Activated T-cell treated with anti-CD3 and anti-CD28 coated beads, Interleukin-2, amount 50 U/mL, for 72 hours (primary cell): ENCODE measurements at places on chromosomes 3 and 15. TPM values are rescaled to one million over a fixed set of nuclear protein-coding genes. Genes with fewer than 3 reads are reported as not detected.

DNA sequence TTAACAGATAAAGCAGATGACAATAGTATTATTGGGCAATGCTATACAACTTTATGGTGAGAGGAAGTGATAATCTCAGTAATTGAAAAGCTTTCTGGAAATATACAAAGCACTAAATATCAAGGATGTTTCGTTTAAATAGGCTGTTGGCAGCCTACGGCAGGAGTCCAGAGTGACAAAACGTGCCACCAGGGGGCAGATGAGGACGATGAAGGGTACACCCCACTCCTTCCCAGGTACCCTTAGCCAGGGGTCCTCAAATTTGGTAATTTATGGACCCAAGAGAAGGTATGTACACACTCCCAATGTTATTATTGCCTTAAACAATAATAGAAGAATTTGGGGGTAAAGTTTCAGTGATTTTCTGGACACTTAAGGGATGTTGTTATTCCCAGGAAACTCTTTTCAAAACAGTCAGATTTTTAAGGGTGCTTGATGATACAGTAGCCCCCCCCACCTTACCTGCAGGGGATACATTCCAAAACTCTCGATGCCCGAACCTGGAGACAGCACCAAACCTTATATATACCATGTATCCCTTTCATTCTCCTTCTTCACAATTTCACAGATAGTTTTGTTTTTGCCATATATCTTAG lies 1.4 kb upstream of the MAGEL2 start:
- DNase-seq, result peak; percentile 39

The GMNC gene
- total RNA-seq, result not detected

DNA sequence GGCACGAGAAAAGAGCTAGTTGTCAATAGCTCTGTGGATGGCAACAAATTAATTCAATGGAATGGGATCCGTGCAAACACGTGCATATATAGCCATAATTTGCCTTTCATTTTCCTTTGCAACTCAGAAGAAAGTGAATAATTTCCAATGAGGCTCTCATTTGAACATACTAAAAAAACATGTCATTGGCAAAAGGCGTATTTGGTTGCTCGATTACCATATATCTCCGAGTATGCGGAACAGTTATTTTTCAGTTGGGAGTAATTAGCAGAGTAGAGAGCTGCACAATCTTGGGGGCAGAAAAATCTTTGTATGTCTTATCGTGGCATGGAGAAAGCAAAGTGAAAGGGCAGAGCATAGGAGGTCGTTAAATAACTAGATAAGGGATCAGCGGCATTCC lies 257.4 kb downstream of the SV2B start:
- no peak for DNase-seq

GRCh38 chr15:83166218-83166617 lies 41.4 kb downstream of the HDGFL3 start:
- no peak for DNase-seq

DNA sequence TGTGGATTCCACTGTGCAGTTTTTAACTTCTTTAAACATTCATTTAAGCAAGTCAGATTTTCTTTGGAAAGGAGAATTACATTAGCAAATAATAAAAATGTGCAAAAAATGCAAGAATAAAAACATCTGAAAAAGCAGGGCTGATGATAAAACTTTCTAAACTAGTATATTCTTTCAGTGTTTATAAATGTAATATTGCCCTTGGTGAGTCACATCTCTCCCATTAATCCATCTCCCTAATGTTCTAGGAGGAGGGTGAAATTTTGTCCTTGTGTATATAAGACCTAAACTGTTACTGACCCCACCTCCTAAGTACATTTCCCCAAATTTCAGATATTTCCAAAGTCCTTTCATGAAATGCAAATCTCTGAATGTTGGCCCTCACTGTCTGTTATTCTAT lies 28.5 kb upstream of the DCUN1D1 start:
- no peak for DNase-seq

GRCh38 chr3:17355591-17355990 lies 386.8 kb downstream of the TBC1D5 start:
- DNase-seq, result no peak

The ST8SIA2 gene
- total RNA-seq, result not detected

GRCh38 chr3:47849699-47850563 lies 47.0 kb downstream of the DHX30 start:
- DNase-seq, result no peak

The ATP2B2 gene
- total RNA-seq, result not detected

The SI gene
- total RNA-seq, result not detected

DNA sequence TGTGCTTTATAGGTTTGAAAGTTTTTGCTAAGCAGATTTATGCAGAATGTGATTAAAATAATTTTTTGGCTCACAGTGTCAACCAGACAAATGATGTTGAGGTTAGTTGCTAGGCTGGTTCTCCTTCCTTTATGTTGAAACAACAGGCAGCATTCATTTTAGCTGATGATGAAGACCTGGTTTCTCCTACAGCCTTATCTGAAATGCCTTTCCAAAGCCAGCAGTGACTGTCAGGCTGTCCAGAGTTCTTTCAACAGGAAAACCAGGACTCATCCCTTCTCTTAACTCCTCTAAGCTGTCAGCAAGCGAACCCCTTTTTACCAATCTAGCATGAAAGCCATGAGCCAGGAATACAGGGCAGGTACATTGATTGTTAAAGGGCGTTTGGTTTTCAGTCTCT lies 84.1 kb downstream of the ZNF609 start:
- DNase-seq, result no peak

DNA sequence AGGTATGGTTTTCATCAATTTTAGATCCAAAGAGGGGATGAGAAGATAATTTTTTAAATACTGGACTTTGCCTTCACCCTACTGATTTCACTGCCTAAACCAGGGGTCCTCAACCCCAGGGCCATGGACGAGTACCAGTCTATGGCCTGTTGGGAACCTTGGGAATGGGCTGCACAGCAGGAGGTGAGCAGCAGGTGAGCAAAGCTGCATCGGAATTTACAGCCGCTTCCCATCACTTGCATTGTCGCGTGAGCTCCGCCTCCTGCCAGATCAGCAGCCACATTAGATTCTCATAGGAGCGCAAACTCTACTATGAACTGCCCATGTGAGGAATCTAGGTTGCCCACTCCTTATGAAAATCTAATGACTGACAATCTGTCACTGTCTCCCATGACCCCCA lies 76.3 kb upstream of the TTBK2 start:
- no peak for DNase-seq

The PYGO1 gene
- not detected for total RNA-seq

DNA sequence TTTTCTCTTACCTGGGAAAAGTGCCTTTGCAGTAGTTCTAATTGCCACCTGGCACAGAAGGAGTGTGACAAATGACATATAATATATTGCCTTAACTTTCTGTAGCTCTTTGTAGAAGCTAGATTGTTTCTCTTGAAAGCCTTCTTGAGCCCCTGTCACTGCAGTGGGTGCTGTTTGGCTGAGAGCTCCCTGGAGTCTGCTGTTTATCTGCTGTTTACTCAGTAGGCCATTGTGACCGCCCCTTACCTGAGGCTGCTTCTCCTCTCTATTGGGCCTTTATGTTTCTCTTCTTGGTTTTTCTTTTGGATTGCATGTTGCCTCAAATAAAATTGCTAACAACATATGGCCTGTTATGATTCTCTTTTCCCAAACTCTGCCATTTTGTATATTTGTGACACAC lies 16.7 kb downstream of the MAP2K5 start:
- no peak for DNase-seq

DNA sequence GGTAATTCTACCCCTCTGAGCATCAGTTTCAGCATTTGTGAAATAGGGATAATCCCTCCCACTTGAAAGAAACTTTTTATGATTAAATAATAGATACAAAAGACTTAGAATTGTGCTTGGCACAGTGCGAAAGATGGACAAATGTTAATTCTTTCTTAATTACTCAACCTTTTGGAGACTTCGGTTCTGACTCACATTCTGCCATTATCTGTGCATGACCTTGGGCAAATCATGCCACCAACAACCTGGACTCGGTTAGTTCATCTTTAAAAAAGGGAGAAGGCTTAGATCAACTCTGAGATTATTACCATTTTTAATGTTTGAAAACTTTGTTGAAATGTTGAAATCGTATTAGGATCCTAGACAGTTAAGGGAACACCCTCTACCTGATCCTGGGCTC lies 40.6 kb upstream of the POLR2M start:
- no peak for DNase-seq

GRCh38 chr3:126415661-126416591 lies 21.2 kb downstream of the CFAP100 start:
- DNase-seq, result no peak

The LEKR1 gene
- total RNA-seq, result 1.0 TPM

- DNase-seq, result no peak
Measured at GRCh38 chr3:97479740-97480139, 284.8 kb upstream of the ARL6 start.

DNA sequence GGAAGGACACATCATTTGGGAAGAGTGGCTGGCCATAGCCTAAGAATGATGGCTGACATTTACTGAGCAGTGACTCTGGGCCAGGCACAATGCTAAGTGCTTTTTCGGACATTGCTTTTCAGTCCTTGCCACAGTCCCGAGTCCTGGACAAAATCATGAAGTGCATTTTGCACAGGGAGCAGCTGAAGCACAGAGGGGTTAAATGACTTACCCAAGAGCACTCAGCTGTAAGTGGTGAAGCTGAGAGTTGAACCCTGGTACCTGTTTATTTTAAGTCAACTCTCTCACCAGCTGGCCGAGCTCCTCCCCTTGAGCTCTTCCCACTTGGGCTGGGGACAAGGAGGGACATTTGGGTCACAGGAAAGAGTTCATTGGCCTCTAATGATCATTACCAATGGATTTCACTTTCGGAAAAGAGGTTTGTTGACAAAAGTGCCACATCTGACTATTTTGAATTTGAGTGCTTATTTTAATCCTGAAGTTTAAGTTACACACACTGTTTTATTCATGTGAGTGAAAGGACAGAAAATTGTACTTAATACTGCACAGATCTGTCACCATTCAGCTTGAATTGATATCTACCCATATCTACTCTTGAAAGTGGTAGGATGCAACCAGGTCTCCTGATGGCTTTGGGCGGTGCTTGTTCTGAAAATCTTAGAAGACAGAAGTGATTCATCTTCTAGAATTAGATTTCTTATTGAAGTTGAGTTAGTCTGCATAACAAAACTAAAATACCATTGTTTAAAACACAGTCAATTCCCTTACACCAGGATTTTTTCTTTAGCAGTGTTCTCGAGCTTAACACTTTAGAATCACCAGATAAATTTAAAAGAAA lies 368.7 kb upstream of the PROK2 start:
- DNase-seq, result no peak

- DNase-seq, result no peak
Measured at GRCh38 chr3:126679831-126680666, 24.0 kb upstream of the CHCHD6 start.

The APOD gene
- total RNA-seq, result 4.3 TPM

DNA sequence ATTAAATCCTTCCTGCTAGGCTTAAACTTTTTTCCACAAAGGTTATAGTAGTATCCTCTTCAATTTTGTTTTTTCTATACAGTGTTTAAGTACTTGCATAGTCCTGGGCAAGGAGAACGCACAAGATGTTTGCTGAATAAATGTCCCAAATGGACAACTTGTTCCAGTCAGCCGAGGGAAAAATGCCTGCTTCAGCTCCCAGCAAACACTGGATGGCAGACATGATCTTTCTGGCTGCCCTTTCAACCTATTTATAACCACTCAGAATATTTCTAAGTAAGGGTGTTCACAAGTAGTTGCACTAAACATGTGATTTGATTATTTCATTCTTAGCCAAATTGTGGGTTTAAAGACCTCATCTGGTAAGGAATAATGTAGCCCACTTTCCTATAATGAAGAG lies 29.8 kb downstream of the GNB4 start:
- DNase-seq, result no peak

GRCh38 chr15:83225449-83225848 lies 17.8 kb upstream of the HDGFL3 start:
- DNase-seq, result no peak

DNA sequence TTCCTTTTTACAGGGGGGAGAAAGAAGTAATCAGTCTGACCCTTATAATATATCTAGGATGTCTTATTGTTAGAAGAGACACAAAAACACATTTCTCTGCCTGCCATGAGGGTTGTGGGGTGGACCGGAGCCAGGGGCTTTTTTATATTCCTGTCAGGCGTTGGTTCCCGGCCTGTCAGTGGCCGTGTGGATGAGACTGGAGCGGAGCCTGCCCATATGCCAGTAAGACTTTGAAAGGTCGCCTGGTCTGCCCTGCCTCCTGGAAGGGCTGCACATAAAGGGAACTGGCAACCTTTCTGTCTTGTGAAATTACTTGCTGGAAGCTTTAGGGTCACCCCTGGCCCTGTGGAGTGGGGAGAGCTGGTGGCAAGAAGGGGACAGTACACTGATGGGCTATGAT lies 34.7 kb downstream of the MAP3K13 start:
- DNase-seq, result no peak

- no peak for DNase-seq
Measured at GRCh38 chr3:37703626-37704025, 158.1 kb upstream of the CTDSPL start.

GRCh38 chr3:193764959-193765358 lies 172.0 kb downstream of the OPA1 start:
- no peak for DNase-seq
